GOT3 (cell line): ENCODE measurements at places on chromosomes 5 and 9.

DNA sequence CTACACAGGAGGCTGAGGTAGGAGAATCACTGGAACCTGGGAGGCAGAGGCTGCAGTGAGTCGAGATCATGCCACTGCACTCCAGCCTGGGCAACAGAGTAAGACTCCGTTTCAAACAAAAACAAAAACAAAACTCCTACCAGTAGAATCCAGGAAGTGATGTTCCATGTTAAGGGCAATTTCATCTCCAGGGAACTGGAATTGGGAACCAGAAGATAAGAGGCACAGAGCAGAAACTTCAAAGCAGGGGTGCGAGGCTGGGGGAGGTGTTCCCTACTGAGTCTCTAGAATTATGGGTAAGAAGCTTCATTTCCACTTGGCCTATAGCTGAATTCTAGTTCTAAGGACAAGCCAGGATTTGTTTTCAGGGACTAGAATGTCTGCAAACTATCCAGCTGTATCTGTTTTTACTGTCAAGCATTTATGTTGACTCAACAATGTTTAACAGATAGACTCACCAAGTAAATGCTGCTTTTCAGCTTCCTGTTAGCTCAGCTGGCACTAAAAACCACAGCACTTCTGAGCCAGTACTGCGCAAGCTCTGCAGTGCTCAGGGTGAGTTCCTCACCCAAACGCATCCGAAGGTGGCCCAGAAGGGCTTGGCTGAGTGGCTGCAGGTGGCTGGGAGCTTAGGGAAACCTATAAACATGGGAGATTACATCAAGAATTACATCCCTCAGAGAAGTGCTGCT is 320.1 kb downstream of the MTRR start:
- no peak for DNase-seq

DNA sequence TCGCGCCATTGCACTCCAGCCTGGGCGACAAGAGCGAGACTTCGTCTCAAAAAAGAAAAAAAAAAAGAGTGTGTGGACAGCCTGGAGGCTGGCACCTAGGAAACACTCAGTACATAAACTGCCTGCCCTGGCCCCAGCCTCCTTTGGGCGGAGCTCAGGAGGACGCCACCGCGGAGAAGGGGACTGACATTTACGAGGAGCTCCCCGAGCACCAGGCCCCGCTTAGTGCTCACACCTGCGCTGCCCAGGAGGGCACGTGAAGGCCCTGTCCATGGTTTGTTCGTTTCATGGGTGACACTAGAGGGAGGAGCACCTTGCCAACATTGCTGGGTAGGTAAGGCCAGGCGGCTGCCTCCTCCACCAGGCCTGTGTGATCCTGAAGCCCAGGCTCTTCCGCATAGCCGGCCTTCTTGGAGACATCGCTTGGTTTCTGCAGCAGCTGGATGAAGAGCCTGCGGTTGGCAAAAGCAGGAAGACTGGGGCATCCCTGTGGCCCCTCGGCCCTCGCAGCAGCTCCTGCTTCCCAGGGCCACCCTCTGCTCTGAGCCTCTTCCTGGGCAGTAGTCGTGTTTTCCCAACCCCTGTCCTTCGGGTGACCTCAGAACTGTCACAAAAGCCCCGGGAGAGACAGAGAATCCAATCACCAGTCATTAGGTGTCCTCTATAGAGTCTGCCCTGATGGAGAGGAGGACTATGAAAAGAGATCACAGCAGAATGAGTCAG is 26.2 kb upstream of the LAMC3 start:
- DNase-seq = no peak

DNA sequence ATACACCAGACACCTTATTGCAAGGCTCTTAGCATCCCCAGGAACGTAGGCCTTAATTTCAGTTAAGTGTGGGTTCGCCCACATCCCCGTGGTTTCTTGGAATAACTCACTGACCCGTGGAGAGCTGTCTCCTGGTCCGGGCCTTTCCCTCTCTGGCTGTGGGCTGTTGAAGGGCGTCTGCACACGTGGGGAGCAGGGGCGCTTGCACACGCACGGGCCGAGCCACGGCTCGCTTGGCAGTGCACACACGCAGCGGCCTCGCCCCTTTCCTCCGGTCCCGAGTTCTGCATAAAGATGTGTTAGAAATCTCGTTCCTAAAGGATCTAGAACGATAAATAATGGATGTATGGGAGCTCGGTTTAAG is 141.9 kb downstream of the PBX3 start:
- no peak for DNase-seq

DNA sequence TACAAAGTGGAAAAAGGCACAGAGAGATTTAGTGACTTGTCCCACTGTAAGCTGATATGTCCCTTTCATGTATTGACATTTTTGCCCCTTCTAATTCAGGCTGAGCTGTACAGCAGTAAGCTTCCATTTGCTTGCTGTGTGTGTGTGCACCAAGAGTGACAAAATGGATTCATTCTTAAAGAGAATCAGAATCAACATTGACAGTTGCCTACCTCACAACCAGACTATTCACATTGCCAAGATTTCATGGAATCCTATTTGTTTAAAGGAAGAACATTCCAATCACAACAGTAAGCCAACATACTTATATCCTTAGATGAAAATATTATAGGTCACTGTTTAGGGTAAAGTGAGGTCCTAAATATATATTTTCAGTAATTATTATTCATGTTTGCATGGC is 102.6 kb downstream of the TMEM232 start:
- no peak for DNase-seq

- no peak for DNase-seq
These were observed 530.2 kb downstream of the EBF1 start for GRCh38 chr5:158569534-158569933.

- no peak for DNase-seq
These were observed 73.0 kb downstream of the GADD45G start for GRCh38 chr9:89677702-89678395.

DNA sequence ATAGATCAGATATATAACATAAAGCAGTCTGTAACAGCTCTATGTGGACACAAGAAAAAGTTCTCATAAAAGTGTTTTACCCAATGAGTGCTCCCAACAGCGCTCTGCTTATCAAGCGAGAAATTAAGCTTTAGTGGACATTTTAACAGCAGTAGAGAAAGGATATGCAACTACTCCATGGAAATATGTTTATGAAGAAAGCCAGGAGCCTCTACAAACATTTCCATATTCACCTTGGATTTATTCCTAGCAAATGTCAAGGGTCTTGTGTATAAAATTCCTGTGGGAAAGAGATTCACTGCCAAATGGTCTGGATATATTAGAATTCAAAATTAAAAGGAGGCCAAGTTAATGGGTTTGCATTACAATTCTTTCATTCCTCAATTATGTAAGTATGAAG is 66.5 kb downstream of the DTWD2 start:
- DNase-seq = no peak

DNA sequence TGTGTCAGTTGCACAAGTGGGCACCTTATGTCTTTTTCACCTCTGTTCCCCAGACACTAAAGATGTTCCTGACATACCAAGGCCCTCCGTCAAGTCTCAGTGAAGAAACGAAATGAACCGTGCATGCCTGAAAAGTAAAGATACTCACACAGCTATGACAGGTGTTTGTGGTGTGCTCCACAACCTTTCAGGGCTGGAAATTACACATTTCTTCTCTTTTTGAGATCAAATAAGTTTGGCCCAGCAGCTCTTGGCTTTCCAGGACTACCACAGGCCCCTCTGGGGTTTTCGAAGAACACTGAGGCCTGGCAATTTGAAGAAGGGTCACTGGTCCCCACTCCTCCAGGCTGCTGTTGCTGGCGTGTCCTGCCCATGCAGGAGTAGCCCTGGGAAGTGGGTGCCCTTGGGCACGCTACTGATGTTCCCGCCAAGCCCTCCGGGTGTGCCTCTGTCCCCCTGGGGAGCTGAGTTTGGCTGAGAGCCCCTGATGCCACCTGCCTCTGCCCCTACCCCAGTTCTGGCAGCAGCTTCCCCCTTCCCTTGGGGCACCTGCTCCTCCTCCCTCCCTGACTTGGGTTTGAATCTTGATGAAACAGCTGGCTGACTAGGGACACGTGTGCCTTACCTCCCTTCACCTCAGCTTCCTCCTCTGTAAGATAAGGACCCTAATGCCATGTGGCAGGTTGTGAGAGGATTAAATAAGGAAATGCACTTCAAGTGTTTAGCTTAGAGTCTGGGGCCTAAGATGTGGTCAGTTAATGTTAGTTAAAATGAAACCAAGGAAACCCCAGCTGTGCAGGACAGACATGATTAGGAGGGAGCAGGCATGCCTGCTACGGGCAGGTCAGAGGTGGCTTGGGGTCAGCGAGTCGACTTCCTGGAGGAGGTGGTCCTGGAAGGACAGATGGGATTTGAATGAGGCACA is 49.1 kb upstream of the GADD45G start:
- DNase-seq = no peak

DNA sequence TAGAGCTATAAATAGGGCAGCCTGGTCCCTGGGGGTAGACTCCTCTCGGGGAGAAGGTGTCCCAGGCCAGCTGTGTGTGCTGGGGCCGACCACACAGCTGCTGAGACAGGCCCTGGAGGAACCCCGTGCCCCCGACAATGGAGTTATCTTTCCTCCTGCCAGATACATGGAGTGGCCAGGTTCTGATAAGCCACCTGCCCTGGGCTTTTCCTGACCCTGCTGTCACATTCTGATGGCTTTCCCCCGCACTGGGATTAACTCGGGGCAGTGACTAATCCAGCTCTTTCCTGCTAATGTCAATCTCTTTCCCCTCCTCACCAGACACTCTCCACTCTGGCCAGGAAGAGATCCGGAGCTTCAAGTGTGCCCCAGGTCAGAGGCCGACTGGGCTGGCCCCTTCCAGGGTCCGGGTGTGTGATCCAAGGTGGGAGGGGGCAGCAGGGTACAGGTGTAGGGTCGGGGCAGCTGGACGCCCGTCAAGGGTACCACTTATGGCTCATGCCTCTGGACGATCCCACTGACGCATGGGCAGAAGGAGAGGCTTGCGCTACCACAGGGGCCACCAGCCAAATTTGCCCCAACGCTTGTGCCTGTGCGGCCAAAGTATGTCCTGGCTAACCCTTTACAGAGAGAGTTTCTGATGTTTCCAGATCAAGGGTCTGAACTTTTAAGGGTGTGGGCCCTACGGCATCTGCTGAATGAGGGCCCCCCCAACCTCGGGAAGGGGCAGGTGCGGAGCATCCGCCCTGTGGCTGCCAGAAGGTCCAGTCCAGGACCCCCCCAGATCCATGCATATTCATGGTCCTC is 20.6 kb upstream of the COL5A1 start:
- no peak for DNase-seq

- DNase-seq = no peak
These were observed 116.9 kb upstream of the ARRDC3 start for GRCh38 chr5:91499943-91500531.

DNA sequence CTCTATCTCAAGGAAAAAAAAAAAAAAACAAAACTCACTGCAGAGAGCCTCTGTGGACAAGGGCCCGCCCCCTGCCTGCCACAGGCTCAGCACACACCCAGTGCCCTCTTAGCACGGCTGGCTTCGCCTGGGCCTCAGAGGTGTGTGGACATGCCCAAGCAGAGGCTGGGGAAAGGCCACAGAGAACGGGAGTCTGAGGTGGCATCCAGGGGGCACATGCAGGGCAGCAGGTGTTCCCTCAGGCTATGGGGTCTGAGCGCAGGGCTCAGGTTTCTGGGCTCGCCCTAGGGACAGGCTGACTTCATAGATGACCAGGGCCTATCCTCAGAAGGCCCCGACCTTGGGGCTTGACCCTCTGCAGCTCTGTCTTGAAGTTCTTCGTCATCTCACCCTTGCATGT is 138.7 kb downstream of the ZNF354C start:
- no peak for DNase-seq

- no peak for DNase-seq
These were observed 157.5 kb downstream of the DMRT2 start for GRCh38 chr9:1207686-1208085.

- no peak for DNase-seq
These were observed 366.9 kb downstream of the DEPDC1B start for GRCh38 chr5:60333005-60333571.

DNA sequence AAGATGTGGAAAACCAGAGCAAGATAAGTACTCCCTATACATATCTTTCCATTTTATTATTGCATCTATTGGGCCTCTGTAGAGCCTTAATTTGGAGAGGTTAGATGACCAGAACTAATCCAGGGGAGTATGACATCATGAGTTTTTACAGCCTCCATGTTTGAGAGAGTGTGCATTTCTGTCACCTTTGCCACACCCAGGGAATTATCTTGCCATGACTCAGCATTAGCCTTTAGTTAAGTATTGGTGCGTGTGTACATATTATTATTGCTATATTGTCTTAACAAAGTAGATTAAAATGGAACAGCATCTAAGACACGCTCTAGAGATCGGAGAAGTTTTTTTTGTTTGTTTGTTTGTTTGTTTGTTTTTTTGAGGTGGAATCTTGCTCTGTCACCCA is 27.6 kb downstream of the DIMT1 start:
- no peak for DNase-seq

DNA sequence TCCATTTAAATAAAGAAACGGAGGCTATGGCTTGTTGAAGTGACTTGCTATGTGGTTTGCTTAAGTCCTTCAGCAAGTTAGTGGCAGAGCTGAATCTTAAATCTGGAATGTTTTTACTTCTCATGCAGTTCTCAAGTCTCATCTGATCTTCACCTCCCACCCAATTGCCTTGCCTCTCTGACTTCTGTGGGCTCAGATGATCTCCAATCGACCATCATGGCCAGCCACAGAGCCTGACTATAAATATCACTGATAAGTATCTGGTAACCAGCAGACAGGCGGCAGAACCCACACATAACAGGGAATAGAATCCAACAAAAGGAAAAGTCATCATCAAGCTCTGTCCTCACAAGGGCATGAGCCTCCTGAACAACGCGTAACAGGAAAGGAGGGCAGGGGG is 149.9 kb downstream of the FAM114A2 start:
- DNase-seq = no peak

GRCh38 chr9:37215381-37215780 is 95.0 kb downstream of the ZCCHC7 start:
- no peak for DNase-seq

GRCh38 chr5:137957948-137958347 is 68.7 kb downstream of the PKD2L2 start:
- DNase-seq = no peak

GRCh38 chr5:157961896-157962590 is 103.1 kb upstream of the CLINT1 start:
- DNase-seq = no peak

DNA sequence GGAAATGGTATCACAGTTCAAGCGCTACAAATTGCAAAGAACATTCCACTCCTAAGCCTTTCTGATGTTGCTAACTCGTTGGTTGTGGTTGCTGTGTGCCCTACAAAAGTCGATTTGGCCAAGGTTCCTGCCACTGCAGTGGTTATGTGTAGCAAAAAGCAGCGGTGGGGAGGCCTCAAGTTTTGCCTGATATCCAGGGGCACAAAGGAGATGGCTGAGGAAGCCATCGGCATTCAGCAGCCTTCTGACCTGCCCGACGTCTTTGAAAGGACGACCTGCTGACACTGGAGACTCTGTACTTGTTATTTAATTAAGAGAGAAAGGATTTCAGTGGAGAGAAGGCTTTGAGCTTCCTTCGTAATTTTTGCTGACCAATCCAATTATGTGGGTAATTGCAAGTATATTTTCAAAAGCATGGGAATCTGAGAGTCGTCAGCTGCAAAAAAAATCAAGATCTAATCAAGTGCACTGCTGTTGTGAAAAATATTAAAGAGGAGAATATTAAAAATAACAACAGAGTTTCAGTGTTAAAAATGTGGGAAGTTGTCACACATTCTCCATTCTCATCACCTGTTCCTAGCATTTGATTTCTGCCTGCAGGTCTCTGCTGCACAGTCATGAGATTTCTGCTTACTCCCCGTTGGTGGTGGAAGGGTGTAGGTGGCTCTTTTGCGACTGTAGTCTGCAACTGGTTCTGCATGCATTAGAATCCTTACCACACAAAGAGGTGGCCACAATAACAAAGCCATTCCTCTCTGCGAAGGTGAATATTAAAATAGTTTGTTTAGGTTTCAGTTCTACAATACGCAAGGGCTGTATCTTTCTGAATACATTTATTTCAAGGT is 319.2 kb downstream of the IRX2 start:
- no peak for DNase-seq

- DNase-seq = no peak
These were observed 1791.8 kb upstream of the WWC1 start for GRCh38 chr5:166499447-166500240.
